Colonic mucosa (tissue), 4 donors: ENCODE measurements at places on chromosomes 2 and 18. TPM values are rescaled to one million over a fixed set of nuclear protein-coding genes. Genes with fewer than 3 reads are reported as not detected.

MAP3K20 gene
- total RNA-seq = 38.9 TPM

FNDC4 gene
- total RNA-seq = 0.64 TPM

RAB27B gene
- total RNA-seq = 12.5 TPM

EGR4 gene
- total RNA-seq = not detected

CROCC2 gene
- total RNA-seq = not detected

DNA sequence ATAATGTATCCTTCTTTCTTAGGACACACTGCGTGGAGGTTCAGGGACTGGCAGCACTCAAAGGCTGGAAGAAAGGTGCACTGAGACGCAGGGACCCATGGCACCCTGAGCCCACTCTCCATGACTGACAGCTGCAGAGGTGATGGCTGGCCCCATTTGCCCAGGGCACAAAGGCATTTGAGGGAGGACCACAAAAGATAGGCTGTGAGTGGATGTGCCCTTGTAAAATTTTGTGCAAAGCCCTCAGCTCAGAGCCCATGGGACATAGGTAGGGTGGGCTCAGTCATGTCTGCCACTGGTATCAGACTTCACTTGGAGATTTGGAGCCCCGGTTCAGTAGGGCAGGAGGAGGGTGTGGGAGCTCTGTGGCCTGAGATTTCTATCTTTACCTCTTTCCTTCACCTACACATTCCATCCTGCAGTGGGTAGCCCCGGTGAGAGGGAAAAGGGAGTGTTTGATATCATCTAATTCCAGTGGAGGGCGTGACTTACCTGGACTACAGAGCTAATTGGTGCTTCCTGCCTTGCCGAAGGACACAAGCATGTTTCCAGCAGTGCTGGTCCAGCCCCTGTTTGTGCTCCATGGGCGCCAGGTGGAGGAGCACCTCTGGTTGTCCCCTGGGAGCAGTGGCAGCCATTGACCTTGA is 312.2 kb downstream of the EN1 start:
- DNase-seq = no peak

DNA sequence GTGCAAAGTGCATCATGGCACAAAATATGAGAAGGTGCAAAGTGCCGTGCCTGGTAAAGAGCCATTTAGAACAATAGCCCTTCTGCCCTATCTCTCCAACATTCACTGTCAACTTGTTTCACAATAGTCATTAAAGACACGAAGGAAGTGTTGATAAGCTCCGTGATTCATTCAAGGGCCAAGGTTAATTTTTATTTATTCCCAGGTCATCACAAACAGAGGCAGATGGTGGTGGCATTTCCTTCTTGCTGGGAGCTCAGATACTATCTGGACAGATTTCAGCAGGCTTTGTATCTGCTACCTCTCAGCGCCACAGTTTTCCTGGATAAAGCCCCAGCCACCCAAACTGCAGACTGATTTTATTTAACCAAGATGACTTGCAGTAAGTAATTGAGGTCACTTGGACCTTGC is 309.3 kb downstream of the ZNF521 start:
- DNase-seq = no peak

GRCh38 chr2:11505652-11506610 is 27.9 kb upstream of the GREB1 start:
- DNase-seq = no peak

- DNase-seq = peak; percentile 34
Measured at GRCh38 chr2:233267516-233268245, 16.2 kb downstream of the ATG16L1 start.

- no peak for DNase-seq
Measured at GRCh38 chr2:178807227-178808008, at the start of gene TTN. Gene TTN (minus strand): TSS chr2:178807423. CDS start chr2:178804642, 2,781 bp downstream.

- peak; percentile 68 for DNase-seq
Measured at GRCh38 chr18:45920367-45920766, 46.8 kb downstream of the EPG5 start.

- no peak for DNase-seq
Measured at GRCh38 chr18:36398419-36398818, 100.9 kb downstream of the FHOD3 start.

GRCh38 chr18:77457681-77458080 is 208.0 kb downstream of the GALR1 start:
- no peak for DNase-seq

DNA sequence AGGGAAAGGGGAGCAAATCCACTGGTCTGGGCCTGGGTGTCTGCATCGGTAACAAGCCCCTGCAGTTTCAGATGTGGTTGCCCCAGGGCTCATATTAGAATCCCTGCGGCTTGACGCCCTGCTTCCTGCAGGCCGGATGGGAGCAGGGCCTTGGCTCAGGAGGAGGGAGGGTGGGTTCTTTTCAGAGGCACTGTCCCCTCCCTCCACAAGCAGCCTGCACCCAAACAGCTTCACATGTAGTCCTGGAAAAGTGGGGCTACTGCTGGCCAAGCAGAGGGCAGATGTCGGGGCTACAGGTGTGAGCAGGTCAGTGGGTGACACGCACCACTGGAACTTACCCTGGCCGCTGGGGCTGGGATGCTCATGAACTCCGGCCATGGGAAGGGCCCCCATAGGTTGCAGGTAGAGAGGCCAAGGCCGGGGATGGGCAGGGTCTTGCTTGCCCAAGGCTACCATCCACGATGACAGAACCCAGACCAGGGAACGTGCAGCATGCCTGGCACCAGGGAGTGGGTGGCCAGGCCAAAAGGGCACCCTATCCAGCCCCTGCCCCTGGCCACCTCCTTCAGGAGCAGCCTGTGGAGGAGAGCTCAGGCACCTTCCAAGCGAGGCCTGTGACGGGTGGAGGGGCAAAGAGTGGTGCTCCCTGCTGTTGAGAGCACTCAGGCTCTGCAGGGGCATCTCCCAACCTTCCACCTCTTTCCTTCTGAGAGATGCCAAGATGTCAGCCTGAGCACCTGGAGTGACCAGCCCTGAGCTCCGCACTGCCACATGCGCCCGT is 16.8 kb downstream of the ARID5A start:
- no peak for DNase-seq

DNA sequence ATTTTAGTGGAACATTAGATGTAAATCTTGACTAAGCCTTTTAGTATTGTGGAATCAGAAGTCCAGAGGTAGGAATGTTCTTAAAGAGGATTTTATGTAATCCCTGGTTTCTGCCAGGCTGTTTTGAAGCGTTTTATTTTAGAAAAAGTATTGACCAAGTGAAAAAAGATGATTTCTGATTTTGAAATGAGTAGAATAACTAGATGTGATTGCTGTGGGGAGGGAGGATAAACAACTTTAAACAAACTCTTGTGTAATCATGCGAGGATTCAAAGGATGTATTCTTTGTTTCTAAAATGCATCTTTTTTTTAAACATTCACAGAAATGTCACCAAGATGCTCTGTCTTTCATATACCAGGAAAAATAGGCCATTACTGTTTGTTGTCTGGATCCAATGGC is 53.9 kb downstream of the PHLPP1 start:
- no peak for DNase-seq

DNA sequence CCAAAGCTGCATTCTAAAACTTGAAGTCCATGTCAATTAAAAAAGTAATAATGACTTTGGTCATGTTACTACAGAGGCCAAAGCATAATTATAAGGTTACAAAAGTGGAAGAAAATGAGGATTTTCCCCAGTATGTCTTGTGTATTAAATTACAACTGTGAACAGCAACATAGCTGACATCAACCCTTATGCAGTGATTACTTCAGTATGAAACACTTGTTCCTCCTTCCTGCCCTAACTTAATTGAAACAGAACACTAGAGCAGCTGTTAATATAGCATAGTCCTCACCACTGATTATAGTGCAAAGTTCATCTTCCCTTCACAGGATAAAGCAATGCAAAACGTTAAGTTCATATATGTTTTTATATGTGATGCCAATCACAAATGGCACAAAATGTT is 29.9 kb downstream of the EPB41L3 start:
- DNase-seq = no peak

DNA sequence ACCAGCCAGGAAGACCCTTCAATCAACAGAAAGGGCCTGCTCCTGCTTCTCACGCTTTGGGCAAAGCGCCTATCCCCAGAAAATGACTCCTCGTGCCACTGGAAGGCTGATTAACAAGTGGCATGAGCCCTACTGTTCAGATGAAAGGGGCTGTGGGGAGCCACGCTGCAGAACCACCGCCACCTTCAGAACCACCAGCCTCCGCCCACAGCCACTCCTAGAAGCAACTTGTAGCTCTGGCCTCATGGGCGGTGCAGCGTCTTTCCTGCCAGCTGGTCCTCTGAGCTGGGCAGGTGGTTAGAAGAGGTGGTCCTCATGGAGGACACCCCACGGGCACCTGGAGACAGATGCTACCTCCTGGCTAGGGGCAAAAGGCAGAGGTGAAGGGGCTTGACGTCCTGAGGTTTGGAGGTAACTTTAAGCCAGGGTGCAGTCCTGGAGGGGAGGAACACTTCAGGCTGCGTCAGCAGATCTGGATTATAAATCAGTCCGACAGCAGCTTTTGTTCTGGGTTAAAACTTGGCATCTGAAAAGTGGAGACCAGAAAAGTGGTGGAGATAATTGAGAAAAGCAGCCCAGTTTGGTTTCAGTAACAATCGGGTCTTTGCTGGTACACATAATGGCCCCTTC is 861 bp upstream of the SEMA4C start:
- DNase-seq = peak; percentile 75

DNA sequence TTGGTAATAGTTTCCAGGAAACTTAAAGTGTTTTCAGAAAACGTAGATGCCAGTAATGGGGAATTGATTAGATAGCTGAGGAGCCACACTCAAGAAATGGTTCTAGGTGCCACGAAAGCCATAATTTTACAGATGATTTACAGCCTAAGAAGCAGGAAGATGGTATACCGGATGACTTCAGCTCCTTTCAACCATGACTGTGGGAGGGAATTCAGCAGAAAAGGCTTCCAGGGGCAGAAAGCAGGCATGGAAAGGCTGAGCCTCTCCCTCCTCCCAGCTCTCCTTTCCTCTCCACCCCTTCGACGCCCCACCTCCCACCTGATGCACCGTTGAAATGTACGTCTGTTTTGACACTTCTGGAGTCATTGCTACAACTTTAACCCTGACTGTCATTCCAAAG is 68.6 kb upstream of the SMIM21 start:
- no peak for DNase-seq

DNA sequence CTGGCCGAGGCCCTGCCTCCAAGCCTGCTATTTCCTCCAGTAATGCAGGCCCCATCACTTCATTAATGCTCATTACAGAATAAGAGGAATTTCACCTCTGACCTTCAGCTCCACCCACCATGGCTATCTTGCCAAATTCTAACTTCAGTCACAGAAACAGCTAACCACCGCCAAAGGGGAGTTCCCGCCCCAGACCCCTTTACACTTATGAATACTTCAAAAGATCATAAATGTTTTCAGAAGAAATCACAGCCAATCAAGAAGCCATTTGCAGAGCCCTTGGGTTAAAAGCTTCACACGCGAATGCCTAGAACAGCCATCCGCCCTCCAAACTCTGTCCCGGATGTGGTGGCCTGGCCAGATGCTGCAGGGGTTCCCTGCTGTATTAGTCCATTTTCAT is 73.8 kb upstream of the TWIST2 start:
- DNase-seq = no peak

DNA sequence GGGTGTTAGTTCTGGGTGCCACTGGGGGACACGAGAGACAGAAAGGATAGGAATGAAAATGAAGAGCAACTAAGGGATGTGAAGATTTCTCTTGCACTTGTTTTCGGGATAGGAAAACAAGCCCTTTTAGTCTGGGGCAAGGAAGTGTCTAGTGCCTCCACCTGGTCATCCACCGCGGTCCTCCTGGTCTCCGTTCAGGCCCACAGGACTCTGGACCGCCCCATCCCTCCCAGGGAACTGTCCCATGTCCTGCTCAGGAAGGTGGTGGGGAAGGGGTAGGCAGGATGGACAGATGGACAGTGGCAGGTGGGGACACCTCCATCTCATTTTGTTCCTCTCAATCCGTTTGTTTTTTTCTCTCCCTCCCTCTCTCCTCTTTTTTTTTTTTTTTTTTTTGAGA is 45.9 kb downstream of the AGAP1 start:
- no peak for DNase-seq

GRCh38 chr18:79952456-79952995 is 1.1 kb upstream of the SLC66A2 start:
- DNase-seq = no peak

GRCh38 chr2:224436634-224437033 is 34.7 kb upstream of the FAM124B start:
- DNase-seq = no peak

GRCh38 chr18:25099895-25100294 is 252.1 kb downstream of the ZNF521 start:
- DNase-seq = no peak

DNA sequence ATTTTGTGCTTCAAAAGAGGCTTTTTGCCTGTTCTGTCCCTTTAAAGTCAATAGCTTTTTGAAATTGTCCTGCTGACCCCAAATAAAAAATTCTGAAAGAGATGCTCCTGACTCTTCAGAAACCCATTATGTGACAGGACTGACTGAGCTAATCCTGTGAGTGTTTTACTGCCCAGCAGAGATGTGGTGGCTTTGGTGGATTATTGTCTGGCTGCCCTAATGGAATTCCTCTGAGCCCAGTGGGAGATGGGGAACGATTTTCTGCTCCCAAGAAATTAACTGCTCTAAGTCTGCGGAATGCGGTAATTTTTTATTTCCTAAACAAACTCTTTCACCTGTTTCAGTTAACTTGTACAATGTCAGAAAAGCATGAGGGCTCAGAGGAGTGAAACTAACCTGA is 258.2 kb downstream of the IKZF2 start:
- no peak for DNase-seq
